ENCODE measurements at places on chromosomes 12 and 14. TPM values are rescaled to one million over a fixed set of nuclear protein-coding genes. Genes with fewer than 3 reads are reported as not detected.

- DNase-seq: no peak
These were observed 47.9 kb downstream of the TMEM117 start for GRCh38 chr12:43883748-43884147.

GRCh38 chr12:91604897-91605296, 422.3 kb upstream of the DCN start:
- DNase-seq: no peak

GRCh38 chr14:50085570-50086320, 30.6 kb downstream of the VCPKMT start:
- DNase-seq: no peak

GRCh38 chr12:98581101-98581500, 12.4 kb upstream of the SLC25A3 start:
- DNase-seq: no peak

DLGAP5 gene
- 58.8 TPM for total RNA-seq

TROAP gene
- total RNA-seq: 66.3 TPM
